ENCODE measurements at places on chromosomes 2 and 18.

DNA sequence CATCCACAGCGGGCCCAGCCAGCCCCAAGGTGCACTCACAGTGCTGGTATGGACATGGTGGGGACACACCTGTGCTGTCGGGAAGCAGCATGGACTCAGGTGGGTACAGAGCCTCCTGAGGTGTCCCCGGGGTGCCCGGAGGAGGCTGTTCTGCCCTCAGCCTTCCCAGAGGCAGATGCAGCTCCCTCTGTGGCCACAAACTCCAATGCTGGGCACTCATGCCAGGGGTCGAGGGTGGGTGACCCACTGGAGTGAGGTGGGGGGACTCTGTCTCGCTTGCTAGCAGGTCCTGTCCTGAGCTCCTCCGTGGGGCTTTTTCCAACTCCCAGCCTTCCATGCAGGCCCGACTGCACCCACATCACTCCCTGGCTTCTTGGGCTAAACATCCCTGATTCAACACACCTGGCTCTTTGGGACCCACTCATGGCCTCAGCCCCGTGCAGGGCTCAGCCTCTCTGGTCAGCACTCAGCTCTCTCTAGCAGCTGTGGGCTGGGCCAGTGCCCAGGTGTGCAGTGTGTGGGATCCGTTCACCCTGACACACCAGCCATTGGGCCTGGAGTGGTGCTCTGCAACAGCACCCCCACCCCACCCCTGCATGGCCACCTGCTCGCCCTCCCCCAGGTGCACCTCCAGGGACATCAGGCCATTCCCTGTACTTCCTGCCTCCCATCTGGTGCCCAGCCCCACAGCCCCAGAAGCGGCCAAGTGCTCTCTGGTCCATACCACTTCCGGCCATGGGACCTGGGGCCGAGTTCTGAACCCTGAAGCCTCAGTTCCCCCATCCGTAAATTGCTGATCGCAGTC lies 16.0 kb downstream of the RAMP1 start:
- DNase-seq: no peak

DNA sequence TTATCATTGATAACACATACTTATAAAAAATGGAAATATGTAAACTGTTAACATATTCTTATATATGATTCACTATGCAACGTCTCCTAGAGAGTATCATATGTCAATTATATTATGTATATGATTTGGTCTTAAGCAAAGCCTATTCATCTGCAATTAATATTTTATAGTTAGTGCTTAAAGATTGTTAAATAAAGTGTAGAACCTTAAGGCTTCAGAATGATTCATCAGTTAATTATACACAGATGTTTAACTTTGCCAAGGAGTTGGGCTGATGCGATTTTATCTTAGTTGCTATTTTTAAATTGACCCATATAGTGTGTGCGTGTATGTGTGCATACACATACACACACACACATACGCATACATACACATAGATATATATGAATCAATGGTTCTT lies 323.1 kb downstream of the RBM43 start:
- DNase-seq: no peak

DNA sequence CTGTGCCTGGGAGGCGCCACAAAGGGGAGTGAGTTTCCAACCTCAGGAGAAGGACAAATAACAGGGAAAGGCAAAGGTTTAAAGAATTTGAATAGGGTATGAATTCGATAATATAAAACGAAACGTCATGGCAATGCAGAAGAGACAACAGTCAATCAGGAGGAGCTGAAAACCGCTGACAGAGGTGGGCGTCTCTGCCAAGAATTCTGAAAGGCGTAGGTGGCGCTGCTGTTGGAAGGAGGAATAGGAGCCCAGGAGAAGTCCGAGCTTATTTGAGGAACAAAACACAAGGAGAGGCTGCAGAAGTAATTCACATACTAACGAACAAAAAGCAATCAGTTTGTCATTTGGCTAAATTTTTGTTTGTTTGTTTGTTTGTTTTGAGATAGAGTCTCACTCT lies 485.8 kb upstream of the POU3F3 start:
- no peak for DNase-seq

DNA sequence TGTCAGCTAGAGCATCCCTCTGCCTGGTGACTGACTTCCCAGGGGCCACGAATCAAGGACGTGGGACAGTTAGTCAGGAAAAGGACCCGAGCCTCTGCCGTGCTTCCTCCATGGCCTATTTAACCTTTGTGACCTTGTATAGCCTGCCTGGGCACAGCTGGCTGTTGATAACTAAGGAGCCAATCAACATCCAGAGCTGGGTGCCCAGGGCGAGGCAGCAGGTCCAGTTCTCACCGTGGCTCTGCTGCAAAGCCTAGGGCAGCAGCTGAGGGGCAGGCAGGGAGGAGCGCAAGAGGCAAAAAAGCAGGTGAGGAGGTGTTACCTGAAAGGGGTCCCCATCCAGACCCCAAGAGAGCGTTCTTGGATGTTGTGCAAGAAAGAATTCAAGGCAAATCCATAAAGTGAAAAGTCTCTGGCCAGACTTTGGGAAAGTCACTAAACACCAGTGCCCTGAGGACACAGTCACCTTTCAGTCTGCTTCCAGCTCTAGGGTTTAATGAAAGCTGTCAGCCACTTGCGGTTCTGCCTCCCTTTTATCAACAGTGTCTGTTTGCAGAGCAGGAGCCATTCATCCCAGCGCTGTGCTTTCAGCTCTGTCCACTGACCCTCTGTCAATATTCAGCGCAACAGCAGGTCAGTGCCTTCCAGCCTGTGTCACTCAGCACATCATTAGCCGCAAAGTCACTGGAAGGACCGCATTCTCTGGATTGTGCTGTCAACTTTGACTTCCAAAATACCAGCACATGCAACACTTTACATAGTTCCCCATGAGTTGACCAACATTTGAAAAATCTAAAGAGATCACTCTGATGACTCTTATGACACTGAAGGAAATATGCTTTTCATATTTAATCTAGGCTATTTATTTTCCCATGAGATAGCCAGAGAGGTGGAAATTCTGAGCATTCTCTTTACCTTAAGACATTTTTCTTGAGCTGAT lies 38.6 kb upstream of the ASAP2 start:
- no peak for DNase-seq

GRCh38 chr18:79494936-79495335 lies 99.2 kb downstream of the NFATC1 start:
- DNase-seq: peak; percentile 16

DNA sequence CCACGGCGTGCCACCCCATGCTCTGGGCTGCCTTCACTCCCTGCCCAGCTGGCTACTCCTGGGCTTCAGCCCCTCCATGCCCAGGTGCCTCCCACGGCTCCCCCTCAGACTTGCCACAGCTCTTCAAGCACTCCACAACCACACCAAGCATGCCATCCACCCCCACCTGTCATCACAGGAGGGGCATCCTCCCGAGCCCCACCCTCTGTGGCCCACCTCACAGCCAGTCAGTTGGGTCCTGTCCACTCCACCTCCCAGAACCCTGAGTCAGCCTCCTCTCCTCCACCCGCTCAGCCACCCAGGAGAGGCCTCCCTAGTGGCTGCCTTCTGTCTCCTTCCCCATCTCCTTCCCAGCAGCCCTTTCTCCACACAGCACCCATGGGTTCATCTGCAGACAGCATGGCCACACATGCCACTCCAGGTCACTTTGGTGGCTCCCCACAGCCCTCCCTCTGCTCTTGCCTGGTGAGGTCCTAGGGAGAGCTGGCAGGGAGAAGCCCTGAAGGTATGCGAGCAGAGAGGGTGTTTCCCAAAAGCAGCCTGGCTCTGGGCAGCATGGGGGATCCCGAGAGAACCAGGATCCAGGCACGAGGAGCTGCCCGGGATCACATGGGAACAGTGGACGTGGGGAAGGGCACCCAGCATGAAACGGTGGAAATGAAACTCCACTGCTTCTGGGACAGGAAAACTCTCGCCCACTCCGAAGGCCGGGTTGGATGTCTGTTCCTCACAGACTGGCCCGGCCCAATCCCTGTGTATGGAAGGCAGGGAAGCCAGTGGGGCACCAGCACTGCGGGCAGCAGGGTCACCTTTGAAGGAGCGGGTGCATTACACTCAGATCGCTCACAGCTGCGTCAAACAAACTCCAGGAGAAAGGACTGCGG lies 2.7 kb downstream of the LIMS2 start:
- DNase-seq: peak; percentile 60

Data from left ventricle myocardium superior (tissue), 1 donor.